Tongue (tissue), 3 donors: ENCODE measurements at places on chromosomes 7 and 10. TPM values are rescaled to one million over a fixed set of nuclear protein-coding genes. Genes with fewer than 3 reads are reported as not detected.

SORBS1 gene
- total RNA-seq: 74.8 TPM

CYP3A7 gene
- 0.21 TPM for total RNA-seq

DMBT1 gene
- total RNA-seq: 272 TPM

TMEM26 gene
- total RNA-seq: 7.4 TPM

CPN1 gene
- not detected for total RNA-seq

LIPN gene
- not detected for total RNA-seq

HOXA3 gene
- total RNA-seq: 2.4 TPM

PROSER2 gene
- total RNA-seq: 8.6 TPM

CD36 gene
- 324 TPM for total RNA-seq

TMEM60 gene
- 11.6 TPM for total RNA-seq

CUZD1 gene
- 0.31 TPM for total RNA-seq

NKX6-2 gene
- not detected for total RNA-seq

ARL3 gene
- total RNA-seq: 7.3 TPM

MRLN gene
- 120 TPM for total RNA-seq

ANK3 gene
- total RNA-seq: 148 TPM

ZNF92 gene
- 10.8 TPM for total RNA-seq

TRIL gene
- 23.9 TPM for total RNA-seq

GNG11 gene
- total RNA-seq: 31.6 TPM

PSTK gene
- 3.0 TPM for total RNA-seq

PCDH15 gene
- total RNA-seq: 0.21 TPM

RTKN2 gene
- total RNA-seq: 8.1 TPM

SFTPA2 gene
- total RNA-seq: 0.62 TPM

NKX2-3 gene
- 6.2 TPM for total RNA-seq

ORC5 gene
- total RNA-seq: 213 TPM

FAM237B gene
- not detected for total RNA-seq

TMEM196 gene
- not detected for total RNA-seq

UCN3 gene
- total RNA-seq: not detected

FEZF1 gene
- total RNA-seq: not detected

FOXP2 gene
- 25.8 TPM for total RNA-seq

AGR2 gene
- total RNA-seq: 73.1 TPM

SPDYE11 gene
- not detected for total RNA-seq

OR2A42 gene
- total RNA-seq: not detected
